ENCODE measurements at places on chromosomes 6 and 20.

DNA sequence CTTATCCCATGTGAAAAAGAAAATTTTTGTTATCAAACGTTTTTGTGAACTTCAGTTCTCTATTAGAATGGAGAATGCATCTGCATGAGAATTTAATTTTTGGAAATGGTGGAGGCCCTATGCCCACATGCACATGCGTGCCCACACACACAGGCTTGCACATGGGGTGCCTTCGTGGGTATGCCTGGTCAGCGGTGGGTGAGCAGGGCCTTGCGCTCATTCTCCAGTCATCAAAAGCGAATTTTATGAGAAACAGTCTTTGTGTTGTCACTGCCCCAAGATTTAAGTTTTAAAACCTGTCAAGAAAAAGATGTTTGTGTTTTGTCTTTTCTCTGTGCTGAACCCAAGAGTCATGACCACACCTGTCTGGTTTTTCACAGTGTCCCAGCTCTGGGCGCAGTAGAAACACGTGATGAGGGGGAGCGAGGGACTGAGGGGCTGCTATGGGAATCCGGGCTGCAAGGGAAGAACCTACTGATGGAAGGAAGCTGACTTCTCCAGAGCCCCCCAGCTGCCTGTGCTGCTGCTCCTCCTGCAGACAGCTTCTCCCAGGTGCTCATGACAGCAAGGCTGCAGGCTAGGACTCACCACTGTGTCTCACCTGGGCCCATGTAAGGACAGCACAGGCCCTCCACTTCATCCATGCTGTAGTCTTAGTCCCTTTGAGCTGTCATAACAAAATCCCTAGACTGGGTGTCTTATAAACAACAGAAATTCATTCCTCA, 153.6 kb downstream of the SYCP2 start:
- DNase-seq: no peak

DNA sequence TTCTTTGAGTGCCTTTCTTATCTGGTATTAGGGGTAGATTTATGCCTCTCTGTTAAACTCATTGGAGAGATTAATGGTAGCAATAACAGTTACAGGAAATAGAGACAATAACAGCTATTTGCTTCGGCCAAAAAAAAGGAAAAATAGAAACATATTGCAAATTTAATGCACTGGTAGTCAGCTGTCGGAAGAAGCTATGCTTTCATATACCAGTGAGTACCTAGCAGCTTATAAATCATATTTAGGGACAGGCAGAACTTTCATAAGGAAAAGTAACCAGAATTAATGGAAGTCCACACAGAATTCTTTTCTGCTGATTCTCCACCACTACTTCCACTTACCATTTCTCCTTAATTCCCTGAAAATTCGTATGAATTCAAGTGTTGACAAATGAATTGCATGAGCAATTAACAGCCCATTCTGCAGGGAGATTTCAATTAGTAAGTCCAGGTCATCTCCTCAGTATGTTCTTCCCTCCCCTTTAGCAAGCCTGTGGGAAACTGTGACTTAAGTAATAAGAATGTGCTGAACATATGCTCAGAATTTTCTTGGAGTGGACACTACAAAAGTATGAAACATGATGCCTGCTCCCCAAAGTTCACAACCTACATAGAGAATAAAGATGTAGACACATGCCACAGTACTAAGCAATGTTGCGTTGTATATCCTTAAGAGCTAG, 196.7 kb upstream of the KCNQ5 start:
- no peak for DNase-seq

- no peak for DNase-seq
Measured at GRCh38 chr6:16768477-16768830, 7.2 kb upstream of the ATXN1 start.

DNA sequence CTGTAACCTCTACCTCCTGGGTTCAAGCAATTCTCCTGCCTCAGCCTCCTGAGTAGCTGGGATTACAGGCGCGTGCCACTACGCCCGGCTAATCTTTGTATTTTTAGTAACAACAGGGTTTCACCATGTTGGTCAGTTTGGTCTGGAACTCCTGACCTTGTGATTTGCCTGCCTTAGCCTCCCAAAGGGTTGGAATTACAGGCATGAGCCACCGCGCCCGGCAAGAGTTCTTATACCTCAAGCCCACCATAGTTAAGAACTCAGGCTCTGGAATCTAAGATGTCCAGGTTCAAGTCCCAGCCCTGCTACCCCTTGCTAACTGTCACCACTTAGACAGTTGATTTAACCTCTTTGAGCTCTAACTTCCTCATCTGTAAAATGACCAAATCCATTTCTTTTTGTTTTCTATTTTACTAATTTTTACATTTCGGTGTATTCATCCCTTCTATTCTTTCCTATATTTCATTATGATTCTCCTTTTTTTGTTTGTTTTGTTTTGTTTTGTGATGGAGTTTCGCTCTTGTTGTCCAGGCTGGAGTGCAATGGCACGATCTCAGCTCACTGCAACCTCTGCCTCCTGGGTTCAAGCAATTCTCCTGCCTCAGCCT, 104.8 kb upstream of the ZNF217 start:
- DNase-seq: no peak

- no peak for DNase-seq
Measured at GRCh38 chr6:108687921-108688320, 127.2 kb downstream of the FOXO3 start.

Data from NCI-H1048 (cell line).